Vagina (tissue), 2 donors: ENCODE measurements at places on chromosomes 4 and X.

DNA sequence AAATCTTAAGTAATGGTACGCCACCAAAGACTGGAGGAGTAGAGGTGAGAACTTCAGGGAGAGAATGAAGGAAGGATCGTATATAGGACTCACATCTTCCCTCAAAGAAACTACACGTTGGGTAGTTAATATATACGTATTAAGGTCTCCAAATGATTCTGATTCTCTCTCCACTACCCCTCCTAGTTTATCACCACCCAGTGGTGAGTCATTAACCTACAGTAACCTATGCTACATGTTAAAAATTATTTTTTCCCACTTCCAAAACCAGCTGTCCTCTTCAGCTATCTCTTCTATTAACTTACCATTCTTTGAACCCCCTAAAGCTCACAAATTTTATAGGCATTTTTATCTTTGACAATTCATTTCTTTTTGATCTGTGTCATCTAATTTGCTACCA lies 69.7 kb downstream of the RPS6KA6 start:
- no peak for DNase-seq

- no peak for DNase-seq
Measured at GRCh38 chr4:75781305-75781704, 56.9 kb downstream of the USO1 start.

DNA sequence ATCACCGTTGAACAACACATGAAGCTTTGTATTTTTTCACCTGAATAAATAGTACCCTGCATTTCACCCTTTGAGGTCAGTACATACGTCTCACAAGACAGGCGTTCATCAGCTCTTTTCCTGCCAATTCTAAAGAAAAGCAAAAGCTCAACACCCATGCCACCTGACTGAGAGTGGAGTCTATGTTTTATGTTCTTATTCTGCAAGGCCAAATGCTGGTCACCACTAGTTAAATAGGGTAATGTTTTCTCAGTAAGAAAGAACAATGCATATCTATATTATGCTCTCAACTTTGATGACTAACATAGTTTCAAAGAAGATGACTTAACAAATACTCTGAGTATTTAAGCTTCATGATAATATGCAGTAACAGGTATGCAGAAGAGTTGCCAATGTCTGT lies 336.3 kb upstream of the BMP3 start:
- no peak for DNase-seq

GRCh38 chr4:7787681-7788141 lies 151.9 kb downstream of the AFAP1 start:
- DNase-seq: no peak

DNA sequence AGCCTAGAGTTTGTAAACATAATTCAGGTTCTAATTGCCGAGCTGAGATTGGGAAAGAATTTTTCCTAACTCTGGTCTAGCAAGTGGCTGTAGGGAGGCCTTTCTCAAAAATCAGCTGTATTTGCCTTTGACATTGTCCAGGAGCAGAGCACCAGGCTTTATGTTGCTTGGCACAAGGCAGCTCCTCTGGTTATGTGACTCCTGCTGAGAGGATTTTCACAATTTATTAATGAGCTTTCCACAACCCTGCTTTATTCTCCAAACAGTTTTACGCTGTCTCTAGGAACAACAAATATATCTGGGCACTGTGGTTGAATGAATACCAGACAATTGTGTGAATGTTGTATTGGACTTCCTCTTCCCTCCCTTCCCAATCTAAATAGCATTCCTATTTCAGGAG lies 14.9 kb downstream of the LSM6 start:
- DNase-seq: no peak

GRCh38 chr4:156956359-156956758 lies 15.2 kb downstream of the PDGFC start:
- DNase-seq: no peak

DNA sequence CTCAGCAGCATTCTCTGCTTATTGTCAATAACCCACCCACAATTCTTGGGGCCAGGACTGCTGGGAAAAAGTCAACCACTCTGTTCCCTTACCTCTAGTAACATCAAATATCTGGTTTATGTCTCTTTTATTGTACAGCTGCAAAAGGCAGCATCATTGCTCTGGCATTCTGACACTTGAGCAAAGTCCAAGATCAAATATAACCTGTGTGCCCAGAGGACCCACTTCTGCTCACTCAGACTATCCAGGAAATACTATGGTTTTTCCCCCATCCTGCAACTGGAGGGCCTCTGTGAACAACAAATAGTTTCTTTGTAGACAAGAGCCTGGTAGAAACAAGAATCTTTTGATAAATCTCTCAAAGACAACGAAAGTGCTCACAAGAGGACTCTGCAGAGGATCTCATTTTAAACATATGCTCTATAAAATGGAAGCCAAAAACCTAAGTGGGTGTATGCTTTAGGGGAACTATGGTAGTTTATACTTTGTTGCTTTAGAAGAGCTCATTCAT lies 154.7 kb downstream of the RAB28 start:
- no peak for DNase-seq

DNA sequence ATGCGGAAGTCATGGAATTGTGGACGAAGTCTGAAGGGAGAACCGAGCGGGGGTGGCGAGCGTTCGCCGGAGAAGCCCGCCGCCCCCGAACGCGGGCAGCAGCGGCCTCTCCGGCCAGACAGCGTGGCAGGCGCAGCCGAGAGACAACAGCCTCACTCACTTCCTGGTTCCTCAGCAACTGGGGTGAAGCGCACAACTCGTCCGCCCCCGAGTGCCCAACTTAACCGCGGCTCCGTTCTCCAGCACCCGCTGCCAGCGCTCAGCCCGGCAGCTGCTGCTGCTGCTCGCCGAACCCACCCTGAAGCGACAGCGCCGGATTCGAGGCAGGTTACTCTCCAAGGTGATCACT lies 68.0 kb downstream of the NOCT start:
- no peak for DNase-seq

GRCh38 chr4:144421839-144422565 lies 224.0 kb upstream of the HHIP start:
- DNase-seq: no peak

- no peak for DNase-seq
Measured at GRCh38 chrX:50644496-50644895, 169.5 kb downstream of the SHROOM4 start.

GRCh38 chr4:84496331-84496705 lies 2.8 kb downstream of the NKX6-1 start:
- DNase-seq: no peak

DNA sequence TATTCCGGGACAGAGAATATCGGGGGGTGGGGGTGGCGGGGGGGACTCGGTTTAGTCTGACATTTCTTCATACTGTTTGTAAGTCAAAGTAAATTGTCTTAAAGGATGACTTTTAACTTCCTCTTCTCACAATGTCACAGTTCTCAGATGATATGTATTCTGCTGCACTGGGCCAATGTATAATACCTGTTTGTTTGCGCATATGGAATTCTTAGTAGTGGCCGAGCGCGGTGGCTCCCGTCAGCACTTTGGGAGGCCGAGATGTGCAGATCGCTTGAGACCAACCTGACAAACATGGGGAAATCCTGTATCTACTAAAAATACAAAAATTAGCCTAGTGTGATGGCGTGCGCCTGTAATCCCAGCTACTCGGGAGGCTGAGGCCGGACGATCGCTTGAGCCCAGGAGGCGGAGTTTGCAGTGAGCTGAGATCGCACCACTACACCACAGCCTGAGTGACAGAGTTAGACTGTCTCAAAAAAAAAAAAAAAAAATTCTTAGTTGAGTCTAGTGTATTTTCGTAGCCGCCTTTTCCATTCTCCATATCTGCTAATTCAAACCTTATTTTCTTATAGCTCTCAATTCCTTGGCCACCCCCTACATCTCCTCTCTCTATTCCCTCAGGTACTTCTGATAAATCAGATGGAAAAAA lies 851 bp downstream of the POLR2B start:
- no peak for DNase-seq

DNA sequence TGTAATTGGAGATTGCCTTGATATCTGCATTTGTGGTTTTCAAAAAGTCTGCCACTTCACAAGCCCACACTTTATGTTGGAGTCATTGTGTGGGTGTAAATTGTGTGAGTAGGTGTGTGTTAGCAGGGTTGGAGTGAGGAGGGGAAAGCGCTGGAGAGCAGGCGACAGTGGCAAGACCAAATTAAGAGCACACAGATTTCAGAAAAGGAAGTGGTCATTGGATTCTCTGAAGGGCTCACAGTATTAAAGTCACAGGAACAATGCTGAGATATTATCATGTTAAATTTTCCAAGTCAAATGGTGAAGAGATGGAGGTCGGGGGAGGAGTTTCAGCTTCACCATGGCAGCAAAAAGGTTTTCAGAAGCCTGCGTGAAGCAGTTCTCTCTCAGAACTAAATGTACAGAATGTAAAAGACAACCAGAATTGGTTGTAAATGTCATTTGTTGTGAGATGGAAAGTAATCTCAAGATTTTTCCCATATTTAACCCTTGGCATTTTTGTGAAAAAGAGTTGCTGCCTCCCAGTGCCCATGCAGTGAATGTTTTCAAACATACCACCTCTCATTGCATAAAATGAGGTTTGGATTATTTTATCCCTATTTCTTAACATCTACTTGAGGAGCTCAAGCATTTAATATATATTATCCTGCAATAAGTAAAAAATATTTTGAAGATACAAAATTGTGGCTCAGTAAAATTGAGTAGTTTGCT lies 265.9 kb downstream of the ZNF674 start:
- DNase-seq: no peak

GRCh38 chr4:141465171-141465570 lies 171.2 kb upstream of the IL15 start:
- DNase-seq: no peak

DNA sequence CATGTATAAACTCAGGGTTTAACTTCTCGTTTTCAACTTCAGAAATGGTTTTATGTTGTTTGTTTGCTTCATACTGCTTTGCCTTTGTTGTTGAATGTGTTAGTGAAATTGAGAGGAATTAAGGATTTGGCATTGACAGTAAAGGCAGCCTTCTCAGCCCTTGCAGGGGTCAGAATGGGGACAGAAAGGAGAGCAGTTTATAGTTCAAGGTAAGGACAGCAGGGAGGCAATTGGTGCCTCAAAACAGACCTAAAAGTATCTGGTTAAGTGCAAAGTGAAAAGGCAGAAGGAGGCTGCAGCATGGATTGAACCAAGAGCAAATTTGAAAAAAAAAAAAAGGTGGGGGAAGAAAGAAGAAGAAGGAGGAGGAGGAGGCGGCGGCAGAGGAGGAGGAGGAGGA lies 835.0 kb upstream of the ADGRL3 start:
- DNase-seq: no peak

GRCh38 chr4:740656-741282 lies 35.1 kb downstream of the PCGF3 start:
- DNase-seq: no peak

GRCh38 chr4:56307423-56307822 lies 79.9 kb downstream of the AASDH start:
- DNase-seq: no peak

GRCh38 chr4:3707423-3708102 lies 58.6 kb upstream of the ADRA2C start:
- DNase-seq: no peak

- no peak for DNase-seq
Measured at GRCh38 chr4:46016306-46016705, 107.5 kb downstream of the GABRG1 start.

GRCh38 chrX:12411831-12412230 lies 273.6 kb downstream of the FRMPD4 start:
- no peak for DNase-seq

- no peak for DNase-seq
Measured at GRCh38 chrX:154719132-154719675, 31.7 kb downstream of the GAB3 start.

DNA sequence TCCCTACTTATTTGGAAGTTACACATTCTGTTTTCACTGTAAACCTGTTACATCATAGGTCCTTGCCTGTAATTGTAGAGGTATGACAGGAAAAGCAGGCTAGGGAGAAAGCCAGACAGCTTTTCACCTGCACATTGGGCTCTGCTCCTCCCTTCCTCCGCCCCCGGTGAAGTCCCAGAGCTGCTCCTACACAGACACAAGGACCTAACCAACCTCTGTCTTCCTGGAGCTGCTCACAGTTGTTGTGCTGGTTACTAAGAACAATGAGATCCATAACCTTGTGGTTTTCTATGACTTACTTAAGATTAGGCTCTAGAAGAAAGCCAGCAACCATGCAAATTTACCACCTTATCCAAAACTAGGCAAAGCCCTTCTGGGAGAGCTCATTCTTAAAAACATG lies 40.0 kb downstream of the MOSPD2 start:
- DNase-seq: no peak

GRCh38 chr4:150578745-150579501 lies 3.0 kb upstream of the MAB21L2 start:
- DNase-seq: no peak

- no peak for DNase-seq
Measured at GRCh38 chr4:142781114-142781513, 65.0 kb downstream of the INPP4B start.

DNA sequence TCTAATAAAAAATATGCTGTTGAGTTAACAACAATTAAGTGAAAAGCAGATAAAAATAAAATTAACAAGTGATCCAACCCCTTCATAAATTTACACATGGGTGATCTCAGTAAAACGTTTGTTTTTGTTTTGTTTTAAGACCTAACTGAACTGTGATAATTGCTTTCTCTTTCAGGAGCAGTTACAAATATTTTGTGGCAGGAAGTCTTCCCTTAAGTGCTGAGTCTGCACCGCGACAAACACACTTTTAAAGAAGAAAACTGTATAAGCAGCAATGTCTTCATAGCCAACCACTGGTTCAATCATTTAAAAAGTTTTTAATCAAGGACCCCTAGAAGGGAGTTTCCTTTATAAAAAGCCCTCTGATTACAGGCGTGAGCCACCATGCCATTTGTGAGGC lies 53.7 kb upstream of the NFKB1 start:
- no peak for DNase-seq

- DNase-seq: no peak
Measured at GRCh38 chr4:114603497-114603896, 4.9 kb downstream of the UGT8 start.

DNA sequence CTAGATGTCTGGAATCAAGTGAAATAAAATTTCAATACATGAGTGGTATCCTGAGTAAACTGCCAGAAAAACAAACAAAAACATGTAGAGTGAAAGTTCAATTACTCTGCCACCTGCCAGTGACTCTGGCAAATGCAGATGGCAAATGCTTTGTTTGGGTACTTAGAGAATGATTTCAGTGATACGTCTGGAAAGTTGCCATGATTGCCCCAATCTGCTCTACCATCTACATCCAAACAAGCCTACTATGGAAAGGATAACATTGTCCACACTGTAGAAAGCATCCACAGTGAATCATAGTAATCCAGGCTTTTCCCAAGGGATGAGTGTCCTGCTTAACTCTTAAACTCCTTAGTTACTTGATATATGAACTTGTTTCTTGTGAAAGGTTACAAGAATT lies 3.4 kb downstream of the SPATA4 start:
- DNase-seq: no peak

DNA sequence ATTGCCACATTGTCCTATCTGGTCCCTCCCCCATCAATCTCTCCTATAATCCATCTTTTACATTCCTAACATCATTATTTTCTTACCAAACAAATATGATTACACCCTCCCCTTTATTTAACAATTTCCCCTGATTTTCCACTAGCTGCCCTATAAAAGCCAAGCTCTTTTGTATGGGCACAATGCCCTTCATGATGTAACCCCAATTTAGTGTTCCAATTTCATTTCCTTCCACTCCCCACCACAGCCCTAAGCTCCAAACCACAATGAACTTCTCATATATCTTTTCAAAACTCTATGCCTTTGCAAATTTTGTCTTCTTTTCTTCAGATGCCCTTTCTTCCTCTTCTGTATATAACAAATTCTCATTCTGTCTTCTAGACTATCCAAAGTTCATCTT lies 39.5 kb upstream of the PTPN13 start:
- no peak for DNase-seq

GRCh38 chrX:134685668-134686067 lies 27.4 kb upstream of the PLAC1 start:
- no peak for DNase-seq

GRCh38 chr4:47550899-47551548 lies 65.9 kb downstream of the ATP10D start:
- DNase-seq: no peak
